Gastroesophageal sphincter (tissue), 4 donors: ENCODE measurements at places on chromosomes 6 and 20. TPM values are rescaled to one million over a fixed set of nuclear protein-coding genes. Genes with fewer than 3 reads are reported as not detected.

GRCh38 chr6:4039348-4039747 lies 39.6 kb downstream of the FAM217A start:
- peaks cover 21% of the 10 kb centered on the region for H3K36me3 ChIP-seq
- H3K27me3 ChIP-seq: no peaks in the 10 kb centered on the region
- H3K4me3 ChIP-seq: no peak overlapping the region
- H3K27ac ChIP-seq: no peak overlapping the region
- H3K4me1 ChIP-seq: peaks cover 30% of the 10 kb centered on the region

GRCh38 chr20:40938020-40938419 lies 90.6 kb upstream of the TOP1 start:
- H3K27me3 ChIP-seq: no peaks in the 10 kb centered on the region
- no peaks in the 10 kb centered on the region for H3K4me1 ChIP-seq
- no peak overlapping the region for H3K27ac ChIP-seq
- ATAC-seq: no peak
- no peaks in the 10 kb centered on the region for H3K36me3 ChIP-seq
- H3K4me3 ChIP-seq: no peak overlapping the region

DNA sequence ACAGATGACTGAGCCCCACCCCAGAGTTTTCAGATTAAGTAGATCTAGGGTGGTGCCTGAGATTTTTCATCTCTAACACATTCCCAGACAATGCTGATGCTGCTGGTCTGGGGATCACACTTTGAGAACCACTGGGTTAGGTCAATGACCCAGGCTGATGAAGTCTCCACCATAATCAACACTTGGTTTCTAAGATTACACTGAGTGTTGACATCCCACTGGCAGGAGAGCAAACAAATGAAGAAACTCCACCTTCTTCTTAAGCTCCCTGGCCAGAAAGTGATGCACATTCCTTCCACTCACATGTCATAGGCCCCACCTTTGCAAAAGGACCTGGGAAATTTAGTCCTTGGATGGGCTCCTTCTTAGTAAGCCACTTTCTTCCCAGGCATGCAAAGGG lies 53.1 kb downstream of the MAFB start:
- H3K27me3 ChIP-seq: no peaks in the 10 kb centered on the region
- no peak for ATAC-seq
- no peaks in the 10 kb centered on the region for H3K36me3 ChIP-seq
- peaks cover 8% of the 10 kb centered on the region for H3K4me1 ChIP-seq

- no peak for ATAC-seq
- no peaks in the 10 kb centered on the region for H3K27me3 ChIP-seq
- peaks cover 90% of the 10 kb centered on the region for H3K4me1 ChIP-seq
- H3K36me3 ChIP-seq: no peaks in the 10 kb centered on the region
These were observed 19.2 kb downstream of the TRAM2 start for GRCh38 chr6:52557389-52558265.

- H3K4me3 ChIP-seq: no peak overlapping the region
- H3K36me3 ChIP-seq: peaks cover 33% of the 10 kb centered on the region
- no peak for ATAC-seq
- H3K4me1 ChIP-seq: peaks cover 4% of the 10 kb centered on the region
These were observed 4.7 kb upstream of the MICAL1 start for GRCh38 chr6:109460161-109460829.

COL9A1 gene
- 0.27 TPM for total RNA-seq

MUC21 gene
- total RNA-seq: 0.13 TPM

HLA-G gene
- not detected for total RNA-seq
